ENCODE measurements at places on chromosomes 6 and 20.

DNA sequence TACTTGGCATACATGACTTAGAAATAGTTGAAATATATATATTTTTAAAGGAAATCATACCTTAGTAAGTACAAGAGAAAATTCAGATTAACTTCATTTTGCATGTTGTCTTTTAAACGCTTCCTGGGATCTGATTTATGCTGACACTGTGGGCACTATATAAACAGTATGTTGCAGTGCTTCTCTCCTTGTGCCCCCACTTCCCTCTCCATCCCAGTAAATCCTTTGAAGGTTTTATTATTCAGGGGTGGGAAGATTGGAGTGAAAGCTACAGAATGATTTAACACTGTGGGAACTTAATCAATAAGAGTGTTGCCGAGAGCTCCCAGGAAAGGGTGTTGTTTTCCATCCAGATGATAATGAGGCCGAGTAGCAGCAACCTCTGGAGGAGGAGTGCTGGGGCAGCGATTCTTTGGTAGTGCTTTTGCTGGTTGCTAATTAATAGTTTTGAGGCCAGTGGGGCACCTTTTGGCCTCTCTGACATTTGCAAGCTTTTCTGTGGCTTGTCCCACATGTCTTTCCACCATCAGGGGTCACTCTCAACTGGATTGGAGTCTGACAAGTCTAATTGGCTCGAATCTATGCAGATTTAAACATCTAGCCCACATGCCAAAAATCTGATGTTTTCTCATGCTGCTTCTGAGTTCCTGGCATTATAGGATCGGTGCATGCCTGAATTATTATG lies 183.0 kb upstream of the MMS22L start:
- no peak for DNase-seq

DNA sequence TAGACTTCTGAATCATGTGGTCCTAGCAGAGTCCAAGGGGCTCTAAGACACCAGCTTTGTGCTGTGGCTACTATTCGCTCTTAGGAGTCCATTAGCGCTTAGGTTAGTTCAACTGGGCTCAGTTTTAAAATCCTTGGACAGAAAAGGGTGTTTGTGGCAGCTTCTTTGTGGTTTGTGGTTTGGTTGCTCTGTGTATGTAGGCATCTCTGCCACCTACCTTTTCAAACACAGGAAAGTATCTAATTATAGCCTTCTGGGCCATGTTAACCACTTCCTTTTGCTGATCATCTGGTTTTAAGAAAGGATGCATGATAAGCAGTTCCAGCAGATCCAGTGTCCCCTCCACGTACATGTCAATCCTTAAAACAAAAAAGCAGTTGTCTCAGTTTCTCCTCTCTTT lies 10.8 kb downstream of the GSTA4 start:
- peak; percentile 65 for DNase-seq

GRCh38 chr6:127690092-127690491 lies 113.1 kb downstream of the C6orf58 start:
- DNase-seq: no peak

- no peak for DNase-seq
Measured at GRCh38 chr6:112457886-112458285, 110.8 kb downstream of the RFPL4B start.

DNA sequence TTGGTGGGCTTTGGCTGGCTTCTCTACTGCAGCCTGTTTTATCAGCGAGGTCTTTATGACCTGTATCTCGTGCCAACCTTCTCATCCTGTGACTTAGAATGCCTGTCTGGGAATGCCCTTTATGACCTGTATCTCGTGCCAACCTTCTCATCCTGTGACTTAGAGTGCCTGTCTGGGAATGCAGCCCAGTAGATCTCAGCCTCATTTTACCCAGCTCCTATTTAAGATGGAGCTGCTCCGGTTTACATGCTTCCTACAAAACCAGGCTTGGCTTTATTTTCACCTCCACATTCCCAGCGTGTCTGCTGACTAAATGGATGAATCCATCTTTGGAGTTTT lies 395.3 kb downstream of the PREX1 start:
- DNase-seq: no peak

DNA sequence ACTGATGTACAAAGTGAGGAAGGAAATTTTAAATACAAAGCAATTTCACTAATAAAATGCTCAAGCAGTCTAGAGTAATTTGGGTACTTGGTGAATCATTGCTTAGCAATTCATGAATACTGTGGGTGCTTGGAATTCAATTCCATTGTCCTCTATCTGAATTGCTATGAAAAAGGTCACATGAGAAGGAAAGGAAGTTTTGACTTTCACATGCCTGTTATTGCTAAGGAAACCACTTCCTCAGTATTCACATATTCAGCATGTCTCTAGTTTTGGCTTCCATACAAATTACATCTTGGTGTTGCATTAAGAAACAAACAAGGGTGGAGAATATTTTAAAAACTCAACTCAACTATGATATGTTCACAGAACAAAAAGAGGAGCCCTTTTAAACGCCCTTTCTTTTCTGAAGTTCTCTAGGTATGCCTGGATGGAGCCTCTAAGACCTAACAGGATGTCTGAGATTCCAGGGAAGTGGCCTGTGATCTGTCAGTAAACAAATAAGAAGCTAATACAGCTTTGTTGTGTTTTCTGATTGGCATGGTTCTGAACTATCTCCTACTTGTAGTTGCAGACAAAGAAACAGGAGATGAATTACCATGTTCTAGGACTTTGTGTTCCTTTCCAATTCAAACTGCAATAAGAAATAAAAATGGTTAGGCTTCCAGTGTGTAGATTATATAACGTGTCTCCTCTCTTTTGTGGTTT lies 190.4 kb downstream of the OGFRL1 start:
- DNase-seq: no peak

DNA sequence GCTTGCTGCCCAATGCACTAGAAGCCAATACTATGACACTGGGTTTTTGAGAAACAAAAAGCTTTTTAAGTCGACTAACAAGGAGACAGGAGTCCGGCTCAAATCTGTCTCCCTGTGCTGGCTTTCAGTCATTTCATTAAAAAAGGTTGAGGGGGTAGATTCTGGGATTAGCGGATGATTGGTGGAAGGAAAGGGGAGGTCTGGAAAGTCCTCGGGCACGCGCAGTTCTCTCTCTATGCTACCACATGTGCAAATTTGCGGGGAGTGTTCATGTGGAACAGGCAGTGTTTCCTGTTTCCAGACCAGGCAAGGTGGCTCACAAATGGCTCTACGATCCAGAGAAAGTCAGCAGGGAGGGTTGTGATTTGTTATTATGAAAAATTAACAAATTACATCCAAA lies 89.1 kb upstream of the TOX2 start:
- DNase-seq: no peak

DNA sequence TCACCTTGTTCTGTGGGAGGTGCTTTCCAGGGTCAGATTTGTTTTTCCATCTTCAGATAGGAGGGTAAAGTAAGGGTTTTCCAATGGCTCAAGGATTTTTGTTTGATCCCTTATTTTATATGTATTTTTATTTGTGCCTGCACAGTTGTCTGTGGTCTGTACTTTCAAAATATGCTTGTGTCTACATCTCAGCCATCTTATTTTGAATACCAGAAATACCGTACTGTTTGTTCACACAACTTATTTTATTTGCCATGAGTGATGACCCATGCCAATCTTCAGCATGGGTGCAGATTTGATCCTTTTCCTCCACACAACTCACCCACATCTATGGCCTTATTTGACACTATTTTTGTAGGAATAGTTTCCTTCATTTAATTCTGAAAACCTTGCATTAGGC lies 72.2 kb upstream of the PTCHD4 start:
- DNase-seq: no peak

DNA sequence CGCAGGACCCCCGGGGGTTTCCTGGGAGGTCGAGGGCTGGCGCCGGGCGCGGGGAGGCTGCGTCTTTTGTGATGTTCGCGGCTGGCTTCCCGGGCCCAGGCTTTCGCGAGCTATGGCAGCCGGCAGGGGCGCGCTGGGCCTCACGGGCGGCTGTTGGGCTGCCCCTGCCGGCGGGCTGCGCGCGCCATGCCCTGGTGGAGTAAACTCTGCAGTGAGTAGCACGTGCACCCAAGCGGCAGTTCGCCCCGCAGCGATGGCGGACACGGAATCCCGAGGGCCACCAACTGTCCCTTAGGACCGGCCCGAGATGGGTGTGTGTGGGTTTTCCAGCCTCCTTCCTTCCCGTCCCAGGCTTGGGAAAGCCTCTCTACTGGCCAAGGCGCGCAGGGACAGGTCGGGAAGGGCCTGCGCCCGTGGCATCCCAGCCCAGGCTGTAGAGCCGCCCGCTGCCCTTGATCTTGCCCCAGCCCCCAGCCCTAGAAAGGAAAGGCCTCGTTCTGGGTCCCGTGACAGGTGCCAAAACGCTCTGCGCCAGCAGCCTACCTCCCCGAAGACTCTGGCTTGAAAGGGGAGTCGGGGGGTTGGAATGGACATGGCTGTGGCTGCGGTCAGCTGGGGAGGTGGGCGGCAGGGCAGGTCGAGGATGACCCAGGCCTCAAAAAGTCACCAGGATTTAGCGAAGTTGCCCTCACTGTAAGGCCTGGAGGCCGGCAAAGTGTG lies 49.7 kb downstream of the ZBTB2 start:
- DNase-seq: no peak

DNA sequence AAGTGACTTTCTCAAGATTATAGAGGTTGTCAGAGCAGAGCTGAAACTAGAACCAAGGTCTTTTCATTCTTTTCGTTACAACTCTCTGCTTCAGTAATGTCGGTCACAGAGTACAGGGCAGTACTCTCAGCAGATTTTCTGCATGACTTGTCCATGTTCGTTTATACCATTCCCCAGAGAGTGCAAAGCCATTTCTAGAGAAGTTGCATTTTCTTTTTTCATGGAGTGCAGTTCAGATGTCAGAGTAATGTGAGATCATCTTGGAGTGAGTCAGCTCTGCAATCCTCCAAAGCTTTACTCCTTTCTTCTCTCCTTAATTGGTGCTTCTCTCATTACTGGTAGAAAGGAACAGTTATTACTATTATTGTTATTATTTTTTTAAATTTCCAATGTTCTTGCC lies 115.6 kb upstream of the B3GAT2 start:
- no peak for DNase-seq

DNA sequence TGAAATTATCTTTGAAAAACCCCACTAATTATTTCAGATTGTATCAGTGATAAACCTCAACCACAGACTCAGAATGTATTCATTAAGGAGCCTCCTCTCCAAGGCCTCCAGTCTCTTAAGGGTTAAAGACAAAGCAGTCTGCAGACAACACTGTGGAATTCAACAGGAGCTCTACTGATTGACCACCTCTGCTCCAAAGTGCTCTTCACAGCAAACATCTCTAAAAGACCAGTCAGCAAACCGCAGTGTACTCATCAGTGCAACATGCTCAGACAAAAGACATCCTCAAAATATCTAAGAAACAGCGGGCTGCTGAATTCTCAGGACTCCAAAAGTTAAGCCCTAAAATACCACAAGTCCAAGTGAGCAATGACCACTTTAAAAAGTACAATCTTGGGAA lies 42.0 kb downstream of the UQCC1 start:
- no peak for DNase-seq

- no peak for DNase-seq
Measured at GRCh38 chr6:21461844-21462518, 131.6 kb upstream of the SOX4 start.

GRCh38 chr6:160421854-160422253 lies 73.7 kb downstream of the SLC22A3 start:
- no peak for DNase-seq

GRCh38 chr20:63704749-63705117 lies 3.0 kb downstream of the ARFRP1 start:
- DNase-seq: no peak

- DNase-seq: no peak
Measured at GRCh38 chr20:33859157-33859695, 48.1 kb downstream of the CHMP4B start.

GRCh38 chr6:15623276-15624116 lies 39.3 kb downstream of the DTNBP1 start:
- peak; percentile 58 for DNase-seq

GRCh38 chr6:47592131-47592840 lies 106.1 kb upstream of the ADGRF4 start:
- no peak for DNase-seq

DNA sequence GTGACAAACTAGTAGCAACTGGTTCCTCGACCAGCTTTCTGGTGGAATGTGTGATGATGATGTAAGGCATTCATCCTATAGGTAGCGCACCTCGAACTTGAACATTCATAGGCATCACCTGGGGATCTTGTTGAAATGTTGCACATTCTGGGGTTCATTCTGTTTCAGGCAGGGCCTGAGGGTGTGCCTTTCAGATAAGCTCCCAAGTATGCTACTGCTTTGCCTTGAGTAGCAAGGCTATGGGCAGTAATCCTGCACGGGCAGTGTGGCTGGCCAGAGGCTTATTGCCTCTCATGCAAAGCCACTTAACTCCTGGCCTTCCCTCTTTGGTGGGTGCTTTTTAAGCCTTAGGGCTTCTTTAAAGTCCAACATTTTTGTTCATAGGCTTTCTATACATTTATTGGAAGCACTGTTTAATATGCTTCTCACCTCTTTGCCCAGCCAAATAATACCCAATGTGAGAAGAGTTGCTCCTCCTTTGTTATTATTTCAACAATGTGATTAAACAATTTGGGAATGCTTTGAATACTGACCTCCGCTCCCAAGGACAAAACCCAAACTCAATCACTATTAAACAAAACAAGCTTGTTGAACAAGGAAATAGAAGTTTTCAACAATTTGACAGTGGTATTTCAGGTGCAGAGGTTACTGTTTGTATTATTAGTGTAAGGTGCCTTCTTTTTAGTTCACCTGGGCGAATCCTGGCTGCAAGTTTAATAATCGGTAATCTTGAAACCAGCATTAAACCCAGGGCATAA lies 57.5 kb downstream of the JARID2 start:
- DNase-seq: peak; percentile 62

DNA sequence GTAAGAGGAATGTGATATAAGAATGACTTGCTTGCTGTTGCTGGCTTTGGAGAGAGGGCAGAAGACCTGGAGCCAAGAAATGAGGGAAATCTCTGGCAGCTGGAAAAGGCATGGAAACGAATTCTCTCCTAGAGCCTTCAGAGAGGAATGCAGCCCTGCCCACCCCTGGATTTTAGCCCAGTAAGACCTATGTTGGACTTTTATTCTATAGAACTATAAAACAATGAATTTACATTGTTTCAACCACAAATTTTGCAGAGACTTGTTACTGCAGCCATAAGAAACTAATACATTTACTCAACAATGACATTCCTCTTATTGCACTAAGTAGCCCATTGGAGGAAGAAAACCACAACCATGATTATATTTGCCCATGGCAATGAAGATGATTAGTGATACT lies 39.5 kb upstream of the PREP start:
- DNase-seq: no peak

DNA sequence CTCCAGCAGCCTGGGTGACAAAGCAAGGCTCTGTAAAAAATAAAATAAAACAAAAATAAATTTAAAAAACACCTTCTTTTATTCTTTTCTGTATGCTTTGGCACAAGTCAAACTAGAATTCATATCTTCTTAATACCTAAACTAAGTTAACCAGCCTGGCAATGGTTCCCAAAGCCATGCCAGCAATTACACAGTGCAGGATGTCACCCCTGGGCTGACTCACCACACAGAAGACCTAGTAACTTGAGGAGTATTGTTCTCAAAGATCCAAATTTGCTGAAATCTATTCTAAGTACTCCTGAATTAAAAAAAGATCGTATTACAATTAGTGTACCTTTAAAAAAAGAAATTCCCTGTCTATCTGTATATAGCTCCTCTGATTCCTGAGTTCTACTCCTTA lies 162.7 kb upstream of the SGK1 start:
- DNase-seq: no peak

GRCh38 chr6:3391902-3392458 lies 64.9 kb downstream of the SLC22A23 start:
- no peak for DNase-seq

- DNase-seq: no peak
Measured at GRCh38 chr6:55941702-55942101, 66.3 kb upstream of the BMP5 start.
